ENCODE measurements at places on chromosomes 2 and 18.

DNA sequence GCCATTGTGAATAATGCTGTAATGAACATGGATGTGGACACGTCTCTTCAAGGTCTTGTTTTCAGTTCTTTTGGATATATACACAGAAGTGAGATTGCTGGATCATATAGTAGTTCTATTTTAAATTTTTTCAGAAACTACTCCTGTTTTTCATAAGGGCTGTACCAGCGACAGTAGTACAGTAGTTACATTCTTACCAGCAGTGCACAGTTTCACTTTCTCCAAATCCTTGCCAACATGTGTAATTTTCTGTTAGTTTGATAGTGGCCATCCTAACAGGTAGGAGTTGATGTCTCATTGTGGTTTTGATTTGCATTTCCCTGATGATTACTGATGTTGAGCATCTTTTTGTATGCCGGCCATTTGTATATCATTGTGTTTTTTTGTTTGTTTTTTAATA is 81.7 kb downstream of the EPC2 start:
- DNase-seq = no peak

DNA sequence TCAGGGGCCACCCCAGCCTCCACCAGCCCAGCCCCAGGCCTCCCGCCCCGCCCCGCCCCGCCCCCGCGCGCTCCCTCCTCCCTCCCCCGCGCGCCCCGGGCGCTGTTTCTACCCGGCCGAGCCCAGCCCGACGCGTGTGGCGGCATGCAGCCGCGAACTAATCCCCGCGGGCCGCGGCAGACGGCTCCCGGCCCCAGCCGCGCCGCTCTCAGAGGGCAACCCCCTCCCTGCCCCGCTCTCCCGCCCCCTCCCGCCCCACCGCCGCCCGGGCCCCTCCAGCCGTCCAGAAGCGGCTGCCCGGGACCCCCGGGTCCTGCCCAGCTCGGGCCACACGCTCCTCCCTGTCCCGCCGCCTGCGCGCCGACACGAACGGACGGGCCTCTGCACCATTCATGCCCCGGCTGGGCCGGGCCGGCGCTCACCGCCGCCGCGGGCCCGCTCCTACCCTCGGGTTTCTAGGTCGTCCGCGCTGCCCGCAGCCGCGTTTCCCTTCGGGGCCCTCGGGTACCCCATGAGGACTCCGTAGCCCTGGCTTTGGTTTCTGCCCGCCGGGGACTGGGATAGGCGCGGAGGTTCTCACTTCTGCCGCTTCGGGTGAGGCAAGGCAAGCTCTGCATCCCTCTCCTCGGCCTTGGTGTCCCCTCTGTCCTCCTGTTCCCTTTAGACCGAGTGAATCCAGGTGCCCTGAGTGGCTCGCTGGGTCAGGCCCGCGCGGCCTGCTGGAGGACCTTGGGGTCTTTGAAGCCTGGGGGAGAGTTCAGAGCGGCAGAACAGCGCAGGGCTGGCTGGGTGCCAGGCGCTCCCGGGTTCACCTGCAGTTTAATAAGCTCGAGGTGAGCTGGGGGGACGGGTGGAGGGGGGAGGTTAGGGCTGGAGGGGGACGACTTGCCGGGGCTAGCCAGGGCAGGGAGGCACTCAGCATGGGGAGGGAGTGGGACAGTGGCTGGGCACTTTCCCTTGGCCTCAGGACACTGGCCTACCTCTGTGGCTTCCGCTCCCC is 3.1 kb downstream of the WNT10A start:
- DNase-seq = no peak

DNA sequence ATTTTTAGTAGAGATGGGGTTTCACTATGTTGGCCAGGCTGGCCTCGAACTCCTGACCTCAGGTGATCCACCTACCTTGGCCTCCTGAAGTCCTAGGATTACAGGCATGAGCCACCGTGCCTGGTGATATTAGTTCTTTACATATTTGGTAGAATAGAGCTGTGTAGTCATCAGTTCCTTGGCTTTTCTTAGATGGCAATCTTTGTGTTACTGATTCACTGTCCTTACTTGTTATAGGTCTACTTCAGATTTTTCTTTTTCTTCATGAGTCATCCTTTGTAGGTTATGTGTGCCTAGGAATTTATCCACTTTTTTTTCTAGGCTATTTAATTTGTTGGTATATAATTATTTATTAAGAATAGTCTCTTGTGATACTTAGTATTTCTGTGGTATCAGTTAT is 30.3 kb upstream of the ZSWIM2 start:
- DNase-seq = no peak

GRCh38 chr2:15159751-15160177 is 401.4 kb downstream of the NBAS start:
- no peak for DNase-seq

GRCh38 chr2:201008296-201008829 is 44.9 kb upstream of the ORC2 start:
- no peak for DNase-seq

- no peak for DNase-seq
Measured at GRCh38 chr2:167487728-167488127, 599.4 kb downstream of the XIRP2 start.

GRCh38 chr18:25662272-25662671 is 310.3 kb upstream of the ZNF521 start:
- no peak for DNase-seq

DNA sequence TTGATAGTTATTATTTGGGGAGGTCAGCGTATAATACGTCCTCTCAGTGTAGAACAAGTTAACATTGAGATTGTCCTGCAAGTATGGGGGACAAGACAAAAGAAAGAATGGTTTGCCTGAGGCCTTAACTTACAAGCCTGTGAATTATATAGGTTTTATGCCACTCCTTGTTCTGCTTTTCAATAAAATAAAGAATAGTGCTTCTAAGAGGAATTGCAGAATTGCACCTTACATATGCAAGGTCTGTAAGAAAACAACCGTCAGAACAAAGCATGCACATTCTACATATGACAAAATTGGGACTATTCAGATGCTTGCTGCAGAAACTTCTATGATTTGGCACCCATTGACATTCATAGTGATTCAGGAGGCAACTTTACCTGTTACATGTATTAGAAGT is 785.0 kb downstream of the NR4A2 start:
- DNase-seq = no peak

GRCh38 chr2:230184727-230185578 is 34.8 kb downstream of the SP110 start:
- DNase-seq = no peak

GRCh38 chr2:230875347-230876315 is 10.9 kb downstream of the ITM2C start:
- DNase-seq = no peak

DNA sequence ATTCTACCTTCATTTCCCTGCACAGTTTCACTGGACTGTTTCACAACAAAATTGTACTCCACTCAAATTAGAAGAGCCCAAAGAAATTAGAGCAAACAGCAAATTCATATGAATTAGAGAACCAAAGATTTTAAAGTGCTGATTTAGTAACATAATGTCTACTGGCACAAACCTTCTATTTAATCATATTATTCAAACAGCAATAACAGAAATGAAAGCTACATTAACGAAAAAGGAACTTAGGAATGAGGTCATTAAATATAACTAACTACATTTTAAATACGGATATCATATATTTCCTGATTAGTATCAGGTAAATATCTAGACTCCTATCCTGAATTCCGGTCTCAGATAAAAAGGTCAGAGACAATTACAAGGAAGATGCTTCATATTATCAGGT is 5.1 kb downstream of the C18orf32 start:
- DNase-seq = no peak

GRCh38 chr2:239008677-239009588 is 161.0 kb downstream of the TWIST2 start:
- no peak for DNase-seq

GRCh38 chr18:74595431-74595830 is 2.2 kb upstream of the ZNF407 start:
- no peak for DNase-seq

DNA sequence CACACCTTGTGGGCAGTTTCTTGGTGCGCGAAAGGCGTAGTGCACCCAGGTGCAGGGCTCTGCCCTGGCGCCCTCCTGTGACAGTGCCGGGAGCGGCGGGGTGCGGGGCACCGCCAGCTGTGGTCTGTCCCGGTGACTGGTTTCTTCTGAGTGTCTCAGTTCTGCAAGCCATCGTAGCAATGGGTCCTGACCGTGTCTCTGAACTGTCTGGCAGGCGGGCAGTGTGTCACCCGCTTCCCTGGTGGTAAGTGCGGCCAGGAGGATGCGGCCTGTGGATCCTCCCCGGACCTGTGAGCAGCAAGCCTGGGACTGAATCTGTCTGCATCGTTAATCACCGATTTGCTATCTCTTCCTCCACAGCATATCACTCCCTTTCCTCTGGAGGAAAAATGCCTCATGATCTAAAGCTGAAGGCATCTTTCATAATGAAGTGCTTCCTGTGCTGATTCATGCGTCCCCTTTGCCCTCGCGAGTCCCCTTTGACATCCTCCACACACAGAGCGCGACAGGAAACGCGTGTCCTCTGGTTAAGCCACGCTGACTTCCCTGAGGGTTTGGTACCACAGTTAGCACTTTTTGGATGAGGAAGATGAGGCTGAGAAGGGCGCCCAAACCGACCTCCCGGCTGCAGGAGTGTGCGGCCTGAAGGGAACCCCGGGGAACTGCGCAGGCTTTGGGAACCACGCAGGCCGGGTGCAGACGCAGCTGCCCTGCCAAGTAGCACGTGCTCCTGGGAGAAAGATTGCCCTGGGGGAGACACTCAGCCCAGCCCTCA is 416.0 kb upstream of the HS6ST1 start:
- DNase-seq = no peak

DNA sequence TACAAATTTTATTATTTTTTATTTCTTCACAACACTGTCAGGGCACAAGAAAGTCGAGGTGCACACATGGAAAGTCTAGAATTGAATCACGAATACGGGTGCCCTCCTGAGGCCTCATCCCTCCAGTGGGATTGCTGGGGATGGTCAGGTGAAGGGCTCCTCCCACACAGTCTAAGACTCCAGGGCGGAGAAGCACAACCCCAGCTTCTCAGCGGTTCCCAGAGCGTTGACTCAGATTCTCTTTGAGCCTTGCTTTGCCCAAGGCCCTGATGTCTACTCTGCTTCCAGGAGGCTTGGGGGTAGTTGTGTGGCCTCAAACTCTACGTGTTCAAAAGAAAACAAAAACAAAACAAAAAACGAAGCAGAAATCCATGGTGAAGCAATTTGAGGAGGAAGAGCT is 108.4 kb downstream of the LYPD6B start:
- DNase-seq = no peak

- no peak for DNase-seq
Measured at GRCh38 chr18:45467293-45467692, 148.0 kb upstream of the SLC14A2 start.

- peak; percentile 89 for DNase-seq
Measured at GRCh38 chr18:13269013-13269280, 50.4 kb downstream of the LDLRAD4 start.

DNA sequence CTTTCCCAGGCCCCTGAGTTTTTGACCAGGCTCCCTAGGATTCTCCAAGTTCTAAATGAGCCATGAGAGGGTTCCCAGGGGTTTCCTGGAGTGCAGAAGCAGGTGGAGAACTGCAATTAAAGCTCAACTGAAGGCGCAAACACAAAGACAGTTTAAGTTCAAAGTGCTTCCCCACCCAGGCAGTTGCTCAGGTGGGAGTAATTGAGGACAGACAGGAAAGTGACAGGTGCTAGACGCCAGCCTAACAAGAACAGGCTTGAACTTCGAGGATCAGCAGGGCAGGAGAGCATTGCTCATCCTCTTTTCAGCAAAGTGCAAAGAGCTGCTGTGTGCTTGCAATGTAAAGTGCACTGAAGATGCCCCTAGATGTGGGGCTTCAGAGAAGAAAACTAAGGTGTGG is 77.2 kb upstream of the ST8SIA3 start:
- DNase-seq = no peak

GRCh38 chr2:121790276-121790956 is 35.0 kb downstream of the TSN start:
- DNase-seq = no peak

DNA sequence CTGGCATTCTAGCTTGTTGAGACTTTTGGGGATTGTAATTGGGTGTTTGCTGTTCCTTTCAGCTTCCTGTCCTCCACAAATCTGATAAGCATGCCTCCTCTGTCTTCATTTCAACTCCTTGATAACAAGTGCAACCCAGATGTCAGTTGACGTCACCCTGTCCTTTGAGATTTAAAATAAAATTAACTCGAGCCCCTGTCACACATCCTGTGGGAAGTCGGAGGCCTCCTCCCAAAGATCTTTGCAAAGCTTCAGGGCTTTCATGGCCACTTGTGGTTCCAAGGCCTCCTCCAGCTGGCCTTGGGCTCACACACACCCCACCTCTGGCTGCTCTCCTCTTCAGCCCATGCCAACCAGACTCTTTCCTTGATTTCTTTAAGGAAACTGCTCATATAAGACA is 69.9 kb upstream of the ITGA6 start:
- no peak for DNase-seq

DNA sequence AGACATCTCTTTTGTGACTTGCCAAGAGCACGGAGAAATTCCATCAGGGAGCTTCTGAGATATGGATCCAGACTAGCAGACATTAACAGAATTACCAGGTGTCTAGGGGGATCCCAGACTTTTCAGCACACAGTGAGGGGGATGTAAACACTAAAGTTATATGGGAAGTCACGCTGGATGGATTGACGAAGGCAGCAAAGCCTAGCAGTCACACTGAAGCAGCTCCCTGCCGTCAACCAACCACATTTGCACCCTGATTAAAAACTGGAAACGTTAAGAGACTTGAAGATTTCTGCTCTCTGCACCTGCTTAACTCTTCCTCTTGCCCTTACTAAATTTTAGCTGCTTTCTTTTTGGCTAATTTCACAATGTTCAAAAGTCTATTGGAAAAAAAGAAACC is 62.5 kb upstream of the BCL2L11 start:
- no peak for DNase-seq

- DNase-seq = no peak
Measured at GRCh38 chr18:5998166-5998881, 103.0 kb upstream of the TMEM200C start.

DNA sequence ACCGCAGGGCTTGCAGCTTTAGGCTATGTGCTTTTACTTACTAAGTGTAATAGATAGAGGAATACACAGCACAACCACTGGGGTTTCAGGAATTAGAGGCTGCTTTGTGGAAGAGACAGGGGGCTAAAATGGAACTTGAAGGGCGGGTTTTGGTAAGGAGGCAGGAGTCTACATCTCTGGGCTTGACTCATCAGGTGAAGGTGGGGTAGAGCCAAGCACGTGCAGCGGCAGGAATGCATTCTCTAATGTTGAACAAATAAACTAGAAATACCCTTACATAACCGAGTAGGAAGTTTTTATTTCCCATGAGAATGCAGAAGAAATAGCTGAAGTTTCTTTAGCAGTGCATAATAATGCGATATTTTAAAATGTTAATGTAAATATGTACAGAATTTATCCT is 673.8 kb upstream of the SALL3 start:
- no peak for DNase-seq

- DNase-seq = peak; percentile 56
Measured at GRCh38 chr2:218008060-218009040, 5.6 kb upstream of the TNS1 start.

- DNase-seq = no peak
Measured at GRCh38 chr2:116490511-116491145, 1323.9 kb upstream of the DDX18 start.

GRCh38 chr2:3873899-3874298 is 170.5 kb downstream of the DCDC2C start:
- no peak for DNase-seq

GRCh38 chr2:4265936-4266335 is 562.6 kb downstream of the DCDC2C start:
- no peak for DNase-seq
